ENCODE measurements at places on chromosomes 5 and 9.

- DNase-seq = no peak
These were observed 75.2 kb downstream of the PHF2 start for GRCh38 chr9:93651521-93651950.

GRCh38 chr5:115435065-115435777 lies 109.4 kb downstream of the FEM1C start:
- DNase-seq = no peak

DNA sequence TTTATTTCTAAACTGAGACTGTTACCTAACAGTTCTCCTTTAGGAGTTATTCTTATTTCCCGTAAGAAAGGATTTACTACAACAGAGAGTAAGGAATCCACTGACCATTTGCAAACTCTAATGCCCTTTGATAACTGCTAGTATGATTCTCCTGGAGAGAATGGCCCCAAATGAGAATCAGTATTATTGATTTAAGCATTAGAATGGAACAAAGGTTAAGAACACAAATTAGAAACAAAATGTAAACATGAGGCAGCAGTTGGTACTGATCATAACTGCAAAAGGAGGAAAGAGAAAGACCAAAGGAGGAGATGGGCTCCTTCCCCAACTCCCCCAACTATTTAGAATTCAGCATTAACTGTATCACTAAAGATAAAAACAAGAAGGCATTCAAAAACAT lies 30.7 kb downstream of the PSIP1 start:
- DNase-seq = no peak

DNA sequence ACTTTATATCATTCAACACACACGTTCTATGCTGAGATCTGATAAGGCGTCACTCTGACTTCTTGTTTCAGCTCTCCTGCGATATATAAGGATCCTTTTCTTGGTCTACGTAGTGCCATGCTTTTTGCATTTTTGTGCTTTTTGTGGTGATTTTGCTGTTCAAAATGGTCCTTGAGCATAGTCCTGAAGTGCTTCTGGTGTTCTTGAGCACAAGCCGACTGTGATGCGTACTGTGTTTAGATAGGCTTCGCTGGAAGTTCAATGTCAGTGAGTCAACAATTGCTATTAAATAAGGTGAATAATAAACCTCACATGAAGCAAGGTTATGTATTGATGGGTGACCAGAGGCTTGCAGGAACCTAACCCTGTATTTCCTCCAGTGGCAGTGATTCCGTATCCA lies 46.8 kb downstream of the ACO1 start:
- no peak for DNase-seq

DNA sequence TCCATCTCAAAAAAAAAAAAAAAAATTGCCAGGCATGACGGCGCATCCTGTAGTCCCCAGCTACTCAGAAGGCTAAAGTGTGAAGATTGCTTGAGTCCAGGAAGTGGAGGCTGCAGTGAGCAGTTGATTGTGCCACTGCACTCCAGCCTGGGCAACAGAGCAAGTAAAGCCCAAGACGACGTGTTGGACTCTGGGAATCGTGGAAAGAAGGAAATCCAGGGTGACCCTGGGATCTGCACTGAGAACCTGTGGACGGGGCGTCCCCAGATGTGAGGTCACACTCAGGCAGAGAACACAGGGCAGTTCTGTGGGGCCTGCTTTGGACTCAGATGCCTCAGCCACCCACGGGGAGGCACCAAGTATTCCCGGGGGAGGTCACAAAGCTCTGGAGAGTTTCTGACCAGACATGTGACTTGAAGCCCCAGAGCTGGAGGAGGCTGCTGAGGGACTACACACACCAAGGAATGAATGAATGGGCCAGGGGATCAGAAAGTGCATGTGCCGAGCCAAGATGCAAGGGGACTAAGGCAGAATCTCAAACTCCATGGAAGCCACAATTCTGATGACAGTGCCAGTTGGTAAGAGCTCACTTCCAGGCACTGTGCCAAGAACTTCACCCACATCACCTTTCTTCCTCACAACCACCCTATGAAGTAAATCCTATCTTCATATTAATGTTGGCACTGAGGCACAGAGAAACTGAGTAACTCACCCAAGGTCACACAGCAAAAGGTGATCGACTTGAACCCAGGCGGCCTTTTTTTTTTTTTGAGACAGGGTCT lies 12.9 kb downstream of the DYNC2I2 start:
- DNase-seq = no peak

DNA sequence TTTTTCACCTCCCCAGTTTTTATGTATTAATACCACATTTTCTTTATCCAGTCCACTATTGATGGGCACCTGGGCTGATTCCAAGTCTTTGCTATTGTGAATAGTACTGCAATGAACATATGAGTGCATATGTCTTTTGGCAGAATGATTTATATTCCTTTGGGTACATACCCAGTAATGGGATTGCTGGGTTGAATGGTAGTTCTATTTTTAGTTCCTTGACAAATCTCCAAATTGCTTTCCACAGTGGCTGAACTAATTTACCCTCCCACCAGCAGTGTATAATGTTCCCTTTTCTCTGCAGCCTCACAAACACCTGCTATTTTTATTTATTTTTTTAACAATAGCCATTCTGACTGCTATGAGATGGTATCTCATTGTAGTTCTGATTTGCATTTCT lies 340.2 kb downstream of the ADAMTS6 start:
- DNase-seq = no peak

DNA sequence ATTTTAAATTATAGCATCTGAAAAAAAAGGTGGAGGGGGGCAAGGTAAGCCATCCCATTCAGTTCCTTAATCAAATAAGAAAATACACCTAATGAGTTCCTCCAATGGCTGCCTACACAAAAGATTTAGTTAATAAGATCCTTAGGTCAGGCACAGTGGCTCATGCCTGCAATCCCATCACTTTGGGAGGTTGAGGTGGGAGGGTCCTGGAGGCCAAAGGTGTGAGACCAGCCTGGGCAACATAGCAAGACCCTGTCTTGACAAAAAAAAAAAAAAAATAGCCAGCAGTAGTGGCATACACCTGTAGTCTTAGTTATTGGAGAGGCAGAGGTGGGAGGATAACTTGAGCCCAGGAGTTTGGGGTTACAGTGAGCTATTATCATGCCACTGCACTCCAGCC lies 78.4 kb downstream of the ST8SIA4 start:
- no peak for DNase-seq

DNA sequence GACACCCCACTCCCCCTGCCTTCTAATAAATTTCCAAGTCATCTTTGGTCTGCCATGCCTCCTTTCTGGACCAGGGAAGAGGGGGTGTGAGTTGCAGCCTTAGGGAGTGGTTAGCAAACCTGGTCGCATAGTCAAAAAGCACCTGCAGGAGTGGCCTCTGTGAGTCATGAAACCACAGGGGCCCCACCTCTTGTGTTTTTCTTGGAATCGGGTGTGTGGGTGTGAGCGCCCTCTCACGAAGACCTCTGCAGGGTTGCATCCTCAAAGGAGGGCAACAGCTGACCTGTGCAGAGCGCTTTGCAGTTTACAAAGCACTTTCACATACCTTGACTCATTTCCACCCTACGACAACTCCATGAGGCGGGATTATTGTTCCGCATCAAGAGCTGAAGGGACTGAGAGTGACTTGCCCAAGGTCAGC lies 36.8 kb upstream of the TEX48 start:
- DNase-seq = peak; percentile 97

DNA sequence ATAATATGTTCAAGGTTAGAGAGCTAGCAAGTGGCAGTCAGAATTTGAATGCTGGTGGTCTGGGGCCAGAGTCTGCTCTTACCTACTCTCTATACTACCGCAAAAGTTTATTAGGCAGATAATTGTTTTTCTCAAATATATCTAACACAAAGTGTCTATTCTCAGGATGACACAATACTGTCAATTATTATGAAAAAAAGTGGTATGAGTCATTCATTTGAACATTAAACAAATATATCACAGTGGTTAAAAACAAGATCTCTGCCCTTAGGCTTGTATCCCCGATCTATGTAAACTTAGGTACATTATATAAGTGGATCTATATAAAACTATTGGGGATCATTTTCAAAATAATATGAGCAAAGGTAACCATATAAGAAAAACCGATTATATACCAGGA lies 354.9 kb downstream of the CETN3 start:
- DNase-seq = peak; percentile 15

DNA sequence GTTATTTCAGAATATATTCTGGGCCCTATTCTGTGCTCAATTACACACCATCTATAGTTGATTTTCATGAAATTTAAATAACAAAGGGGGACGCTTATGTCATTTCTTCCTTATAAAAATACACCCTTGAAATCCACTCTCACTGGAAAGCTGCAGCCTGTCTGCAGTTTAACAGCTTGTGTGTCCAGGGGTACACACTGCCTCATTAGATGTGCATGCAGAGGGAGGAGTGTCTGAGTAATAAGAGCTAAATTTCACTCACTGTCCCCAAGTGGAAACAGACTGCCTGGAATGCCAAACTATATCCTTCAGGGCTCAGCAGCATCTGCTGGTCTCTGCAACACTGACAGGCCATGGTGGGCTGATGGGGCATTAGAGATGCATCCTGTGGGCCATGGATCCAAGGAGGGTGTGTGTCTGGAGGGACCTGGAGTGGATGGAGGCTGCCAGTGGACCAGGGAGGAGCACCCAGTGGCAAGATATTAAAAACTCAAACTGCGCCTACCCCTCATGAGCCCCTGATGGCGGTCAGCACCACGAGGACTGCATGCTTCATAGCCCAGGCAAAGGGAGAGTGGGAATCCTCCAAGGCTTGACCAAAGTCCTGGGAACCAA lies 15.8 kb upstream of the TIFAB start:
- DNase-seq = no peak

- peak; percentile 21 for DNase-seq
These were observed 320.9 kb upstream of the KLF4 start for GRCh38 chr9:107810461-107810961.

GRCh38 chr5:173029499-173029921 lies 26.6 kb upstream of the CREBRF start:
- no peak for DNase-seq

GRCh38 chr9:132425675-132426062 lies 15.7 kb downstream of the CFAP77 start:
- no peak for DNase-seq

- DNase-seq = no peak
These were observed 277.6 kb downstream of the SEMA5A start for GRCh38 chr5:9268226-9268625.

DNA sequence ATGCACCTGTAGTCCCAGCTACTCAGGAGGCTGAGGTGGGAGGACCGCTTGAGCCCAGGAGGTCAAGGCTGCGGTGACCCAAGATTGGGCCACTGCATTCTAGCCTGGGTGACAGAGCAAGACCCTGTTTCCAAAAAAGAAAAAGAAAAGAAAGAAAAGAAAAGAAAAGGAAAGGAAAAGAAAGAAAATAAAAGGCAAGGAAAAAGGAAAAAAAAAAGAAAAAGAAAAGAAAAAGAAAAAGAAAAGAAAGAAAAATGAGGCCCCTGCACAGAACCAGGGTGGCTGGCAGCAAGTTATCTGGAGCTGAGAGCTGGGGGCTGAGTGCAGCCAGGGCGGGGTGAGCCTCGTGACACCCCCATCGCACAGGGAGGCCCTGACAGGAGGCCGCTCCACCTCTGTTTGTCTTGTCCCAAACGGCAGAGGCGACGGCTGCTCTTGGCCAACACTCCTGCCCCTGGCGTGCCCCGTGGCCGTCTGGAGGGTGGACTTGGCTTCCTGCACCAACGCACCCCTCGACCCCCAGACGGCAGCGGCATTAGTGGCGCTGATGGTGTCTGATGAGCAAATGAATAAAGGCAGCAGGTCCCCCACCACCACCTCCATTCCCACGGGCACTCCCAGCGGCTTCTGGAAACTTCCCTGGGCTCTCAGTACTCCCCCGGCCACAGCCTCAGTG lies 16.7 kb downstream of the EXD3 start:
- DNase-seq = no peak

GRCh38 chr5:14148890-14149671 lies 5.9 kb downstream of the TRIO start:
- DNase-seq = no peak

DNA sequence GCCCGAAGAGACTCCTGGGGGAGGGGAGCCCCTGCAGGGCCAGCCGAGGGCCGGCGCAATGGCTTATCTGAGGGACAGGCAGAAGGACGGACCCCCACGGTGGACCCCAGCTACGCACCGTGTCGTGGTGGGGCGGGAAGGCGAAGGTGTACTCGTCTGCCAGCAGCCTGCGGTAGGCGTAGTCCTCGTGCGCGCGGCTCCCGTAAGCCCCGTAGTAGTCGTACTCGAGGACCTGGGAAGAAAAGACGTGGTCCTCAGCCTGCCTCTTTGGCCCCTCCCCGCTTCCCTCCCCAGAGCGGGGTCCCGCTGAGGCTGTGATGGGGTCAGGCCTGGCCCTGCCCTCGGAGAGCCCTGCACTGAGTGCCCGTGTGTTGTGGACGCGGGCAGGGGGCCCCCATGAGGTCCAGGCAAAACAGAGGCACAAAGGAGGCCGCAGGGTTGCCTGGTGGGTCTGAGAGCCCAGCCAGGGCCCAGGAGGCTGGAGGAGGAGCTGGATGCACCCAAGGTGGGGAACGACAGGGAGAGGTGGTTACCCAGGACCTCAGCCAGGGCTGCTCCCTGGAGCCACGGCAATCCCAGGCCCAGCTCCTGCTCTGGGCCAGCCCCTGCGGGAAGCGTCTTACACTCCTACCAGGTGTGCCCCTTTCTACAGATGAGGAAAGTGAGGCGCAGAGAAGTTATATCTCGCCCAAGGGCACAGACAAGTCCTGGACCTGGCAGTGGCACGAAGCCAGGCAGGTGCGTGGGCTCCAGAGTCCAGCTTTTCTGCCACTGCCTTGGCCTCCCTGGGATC lies 35.2 kb downstream of the SARDH start:
- no peak for DNase-seq

- no peak for DNase-seq
These were observed 667.3 kb upstream of the CDH9 start for GRCh38 chr5:27705661-27706060.

DNA sequence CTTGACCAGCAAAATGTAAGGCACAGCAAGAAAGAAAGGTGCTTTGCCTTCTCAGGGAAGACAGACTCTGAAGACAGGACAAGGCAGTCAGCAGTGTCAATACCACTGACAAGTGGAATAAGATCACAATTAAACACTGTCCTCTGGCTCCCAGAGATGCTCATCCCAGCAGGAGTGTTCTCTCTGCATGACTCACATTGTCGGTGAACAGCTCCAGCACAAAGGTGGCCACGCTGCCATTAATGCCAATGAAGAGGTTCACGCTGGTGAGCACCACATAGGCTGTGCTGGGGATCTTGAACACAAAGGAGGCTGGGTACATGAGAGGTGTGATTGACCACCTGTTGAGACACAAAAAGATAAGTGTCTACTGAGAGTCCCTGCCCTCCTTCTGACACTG lies 31.9 kb downstream of the NIPSNAP3B start:
- no peak for DNase-seq

DNA sequence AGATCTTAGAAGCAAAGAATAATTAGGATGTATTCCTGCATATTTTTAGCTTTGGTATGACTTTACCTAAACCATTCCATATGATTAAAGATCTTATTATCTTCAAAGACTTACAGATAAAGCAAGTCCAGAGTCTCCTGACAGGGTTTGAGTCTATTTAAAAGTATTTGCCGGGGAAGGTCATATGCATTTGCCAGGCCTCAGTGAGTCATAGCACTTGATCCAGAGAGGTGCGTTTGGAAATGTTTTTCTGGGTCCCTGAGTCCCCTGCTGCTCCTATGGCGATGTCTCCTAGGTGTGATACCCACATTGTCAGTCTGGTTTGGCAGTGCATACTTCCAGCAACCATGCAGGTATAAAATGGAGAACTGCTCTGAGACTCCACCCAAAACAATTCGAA lies 217.0 kb downstream of the FBXL7 start:
- DNase-seq = no peak

- no peak for DNase-seq
These were observed 15.4 kb upstream of the SMIM15 start for GRCh38 chr5:61177716-61178115.

GRCh38 chr5:133618141-133618540 lies 5.8 kb upstream of the FSTL4 start:
- DNase-seq = no peak

Data from mammary epithelial cell (primary cell).